Fibroblast of villous mesenchyme (primary cell): ENCODE measurements at places on chromosomes 1 and 21. TPM values are rescaled to one million over a fixed set of nuclear protein-coding genes. Genes with fewer than 3 reads are reported as not detected.
A peak's percentile ranks its signal among the peaks of the same experiment; 100 is the strongest.

The DISP1 gene
- total RNA-seq, result 3.5 and 4.2 TPM in 2 replicates

The TEDDM1 gene
- total RNA-seq, result not detected in 2 replicates

The RNU1-4 gene
- total RNA-seq, result under 0.01 TPM in 1 of 2 replicates, not detected in the other

The CHRM3 gene
- total RNA-seq, result under 0.01 TPM in 1 of 2 replicates, not detected in the other

The LRRC8B gene
- total RNA-seq, result 0.64 and 0.86 TPM in 2 replicates

The HTR6 gene
- total RNA-seq, result not detected in 2 replicates

The REN gene
- total RNA-seq, result 4.3 and 8.7 TPM in 2 replicates

The RGS5 gene
- 2.2 and 4.8 TPM in 2 replicates for total RNA-seq

The GCLM gene
- 13.5 and 34.1 TPM in 2 replicates for total RNA-seq

The SELL gene
- total RNA-seq, result not detected in 2 replicates

The MXRA8 gene
- total RNA-seq, result 249 and 351 TPM in 2 replicates

GRCh38 chr1:19079541-19080472, 123.3 kb upstream of the IFFO2 start:
- no peak for DNase-seq

DNA sequence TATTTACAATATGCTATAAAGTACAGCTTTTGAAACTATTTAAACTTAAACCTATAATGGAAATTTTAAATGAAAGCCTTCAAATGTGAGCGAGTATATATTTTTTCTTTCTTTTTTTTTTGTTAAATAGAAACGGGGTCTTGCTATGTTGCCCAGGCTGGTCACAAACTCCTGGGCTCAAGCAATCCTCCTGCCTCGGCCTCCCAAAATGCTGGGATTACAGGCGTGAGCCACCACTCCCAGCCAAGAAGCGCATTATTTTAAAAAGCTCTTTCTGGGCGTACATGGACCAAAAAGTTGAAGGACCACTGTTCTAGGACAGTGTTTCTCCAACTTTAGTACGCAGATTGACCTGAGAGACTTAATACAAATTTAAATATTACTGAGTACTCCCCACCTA, 87.5 kb downstream of the TRIM33 start:
- DNase-seq, result no peak

GRCh38 chr1:231899713-231900435, 273.3 kb downstream of the DISC1 start:
- DNase-seq, result peak; percentile 38

- DNase-seq, result no peak
These were observed 776.1 kb downstream of the BRINP3 start for GRCh38 chr1:189701606-189702005.

- DNase-seq, result peak; percentile 69
These were observed 31.2 kb upstream of the COL6A2 start for GRCh38 chr21:46066591-46067331.

DNA sequence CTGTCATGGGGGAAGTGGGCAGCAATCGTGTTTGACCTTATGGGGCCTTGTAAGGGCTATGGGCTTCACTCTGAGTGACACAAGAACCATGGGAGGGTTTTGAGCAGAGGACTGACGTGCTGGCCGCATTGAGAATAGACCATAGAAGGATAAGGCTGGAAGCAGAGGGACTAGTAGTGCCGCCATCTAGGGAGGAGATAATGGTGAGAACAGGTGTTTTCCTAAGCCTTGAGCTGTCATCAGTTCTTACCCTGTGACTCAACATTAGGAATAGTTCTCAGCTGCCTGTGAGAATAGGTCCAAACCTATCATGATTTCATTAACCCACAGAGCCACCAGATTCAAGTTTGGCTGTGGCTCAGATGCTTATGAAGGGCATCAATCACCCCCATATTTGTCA, 228.5 kb downstream of the CACNA1E start:
- DNase-seq, result no peak

DNA sequence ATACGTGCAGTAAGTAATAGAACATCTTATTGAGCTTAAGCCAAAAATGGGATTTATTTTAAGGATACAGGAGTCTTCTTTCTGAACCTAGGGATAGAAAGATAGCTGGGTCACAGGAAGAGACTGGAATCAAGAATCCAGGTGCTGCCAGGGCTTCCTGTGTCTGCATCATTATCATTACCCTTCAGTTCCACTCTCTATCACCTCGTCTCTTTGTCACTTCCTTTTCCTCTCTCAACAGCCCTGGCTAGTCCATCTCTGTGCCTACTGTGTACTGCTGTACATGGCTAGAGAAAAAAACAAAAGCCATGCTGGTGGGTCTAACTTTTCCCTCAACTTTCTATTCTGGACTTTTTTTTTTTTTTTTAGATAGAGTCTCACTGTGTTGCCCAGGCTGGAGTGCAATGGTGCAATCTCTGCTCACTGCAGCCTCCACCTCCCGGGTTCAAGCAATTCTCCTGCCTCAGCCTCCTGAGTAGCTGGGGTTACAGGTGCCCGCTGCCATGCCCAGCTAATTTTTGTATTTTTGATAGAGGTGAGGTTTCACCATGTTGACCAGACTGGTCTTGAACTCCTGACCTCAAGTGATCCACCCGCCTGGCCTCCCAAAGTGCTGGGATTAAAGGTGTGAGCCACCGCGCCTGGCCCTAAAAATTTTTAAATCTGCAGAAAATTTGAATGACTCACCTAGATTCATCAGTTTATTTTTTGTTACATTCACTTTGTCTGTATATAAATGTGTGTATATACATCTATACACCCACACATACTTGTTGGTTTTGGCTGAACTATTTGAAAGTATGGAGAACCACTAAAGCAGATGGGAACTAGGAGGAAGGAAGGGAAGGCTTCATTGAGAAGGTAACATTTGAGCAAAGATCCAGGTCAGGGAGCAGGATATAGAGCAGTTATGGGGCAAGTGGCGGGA, 31.9 kb downstream of the UBE4B start:
- no peak for DNase-seq

- DNase-seq, result no peak
These were observed 28.5 kb downstream of the TEX35 start for GRCh38 chr1:178541379-178541778.

GRCh38 chr1:116556289-116557006, 14.4 kb downstream of the CD58 start:
- DNase-seq, result peak; percentile 86

DNA sequence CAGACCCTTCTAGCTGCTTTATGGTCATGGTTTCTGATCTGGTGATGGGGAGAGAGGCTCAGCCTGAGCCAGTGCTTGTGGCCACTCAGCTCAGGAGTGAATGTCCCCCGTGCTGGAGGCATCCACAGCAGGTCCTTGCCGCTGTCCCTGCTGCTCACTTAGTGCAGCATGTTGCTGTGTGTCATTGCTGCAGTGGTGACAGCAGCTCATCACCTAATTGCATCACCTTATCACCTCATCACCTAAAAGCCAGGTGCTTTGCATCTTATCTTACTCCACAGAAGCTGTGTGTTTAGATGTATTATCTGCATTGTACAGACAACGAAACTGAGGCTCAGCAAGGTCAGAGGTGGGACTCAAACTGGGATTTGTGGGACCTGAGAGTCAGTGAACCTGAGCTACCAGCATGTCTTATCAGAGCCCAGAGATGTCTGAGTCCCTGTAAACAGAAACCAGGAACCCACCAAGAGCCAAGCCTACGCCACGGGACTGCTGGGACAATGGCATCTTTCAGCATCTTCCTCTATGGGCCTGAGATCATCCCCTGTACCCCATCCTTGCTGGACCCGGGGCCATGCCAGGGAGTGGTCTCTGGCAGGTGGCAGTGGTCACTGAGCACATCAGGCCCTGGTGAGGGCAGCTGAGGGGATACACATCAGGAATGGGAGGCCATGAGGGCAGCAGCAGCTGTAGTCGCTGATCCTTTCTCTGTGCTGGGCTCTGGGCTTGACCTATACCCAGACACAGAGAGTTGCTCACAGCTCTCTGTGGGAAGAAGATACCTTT, 6.5 kb downstream of the PODN start:
- no peak for DNase-seq

GRCh38 chr21:32137931-32138330, 140.9 kb downstream of the MIS18A start:
- no peak for DNase-seq

DNA sequence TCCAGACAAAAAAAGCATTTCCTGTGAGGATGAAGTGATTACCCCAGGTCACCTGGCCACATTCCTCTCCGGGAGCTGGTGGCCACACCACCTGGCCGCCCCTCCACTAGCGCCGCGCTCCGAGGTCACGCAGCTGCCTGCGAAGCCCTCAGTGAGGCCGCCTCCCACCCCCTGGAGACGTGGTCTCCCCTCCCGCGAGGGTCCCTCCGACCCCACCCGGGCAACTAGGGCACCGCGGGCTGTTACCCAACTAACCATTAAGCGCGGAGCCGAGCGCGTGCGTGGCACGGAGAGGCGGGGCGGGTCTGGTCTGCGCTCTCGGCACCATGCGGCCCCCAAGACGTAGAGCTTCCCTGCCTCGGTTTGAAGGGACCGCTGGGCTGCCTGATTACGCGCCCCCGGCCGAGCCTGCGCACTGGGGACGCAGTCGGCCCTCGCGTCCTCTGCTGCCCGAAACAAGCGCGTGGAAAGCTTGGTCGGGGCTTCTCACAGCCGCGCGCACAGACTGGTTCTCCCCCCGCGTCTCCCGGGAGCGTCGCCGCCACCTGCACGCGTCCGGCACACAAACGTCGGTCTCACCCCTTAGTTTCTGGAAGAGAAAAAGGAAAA, 106.5 kb downstream of the SLC16A1 start:
- DNase-seq, result peak; percentile 54

- DNase-seq, result no peak
These were observed 34.0 kb downstream of the MX1 start for GRCh38 chr21:41459884-41460534.

GRCh38 chr1:79532555-79532954, 526.0 kb upstream of the ADGRL4 start:
- no peak for DNase-seq

GRCh38 chr21:43644609-43645008, 14.7 kb downstream of the HSF2BP start:
- peak; percentile 68 for DNase-seq

DNA sequence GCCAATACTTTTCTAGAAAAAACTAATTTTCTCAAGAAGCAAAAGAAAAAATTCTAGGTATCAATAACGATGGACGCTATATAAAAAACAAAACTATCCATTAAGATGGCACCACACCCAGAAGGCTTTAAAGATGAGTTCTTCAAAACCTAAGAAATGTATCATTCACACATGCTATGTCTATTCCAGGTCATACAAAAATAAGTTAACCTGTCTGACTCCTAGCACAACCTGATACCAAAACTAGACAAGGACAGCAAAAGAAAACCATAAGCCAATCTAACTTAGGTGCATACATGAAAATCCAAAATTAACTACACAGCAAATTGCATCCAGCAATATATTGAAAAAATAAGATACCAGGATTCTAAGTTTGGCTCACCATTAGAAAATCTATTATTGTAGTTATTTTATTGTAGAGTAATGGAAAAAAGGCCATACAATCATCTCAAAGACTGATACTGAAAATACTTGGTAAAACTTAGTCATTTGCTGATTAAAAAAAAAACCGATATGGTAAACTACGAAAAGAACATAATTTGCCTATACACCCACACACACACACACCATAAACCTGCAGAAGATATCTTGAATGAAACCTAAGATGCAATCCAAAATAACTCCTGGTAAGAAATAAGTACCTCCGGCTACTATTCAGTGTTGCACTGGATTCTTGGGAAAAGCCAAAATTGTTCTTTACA, 55.0 kb downstream of the TRAF5 start:
- DNase-seq, result no peak

DNA sequence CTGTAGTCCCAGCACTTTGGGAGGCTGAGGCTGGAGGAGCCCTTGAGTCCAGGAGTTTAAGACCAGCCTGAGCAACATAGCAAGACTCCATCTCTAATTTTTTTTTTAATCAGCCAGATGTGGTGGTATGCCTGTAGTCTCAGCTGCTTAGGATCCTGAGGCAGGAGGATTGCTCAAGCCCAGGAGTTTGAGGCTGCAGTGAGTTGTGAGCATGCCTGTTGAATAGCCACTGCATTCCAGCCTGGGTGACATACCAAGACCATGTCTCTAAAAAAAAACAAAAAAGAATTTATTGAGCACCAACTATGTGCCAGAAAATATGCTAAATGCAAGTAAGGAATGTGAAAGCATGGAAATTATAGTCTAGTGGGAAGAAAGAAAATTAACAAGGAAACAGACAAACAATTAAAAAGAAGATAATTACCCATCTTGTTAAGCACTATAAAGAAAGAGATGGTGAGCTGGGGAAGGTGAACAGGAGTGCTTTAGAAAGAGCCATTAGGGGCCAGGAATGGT, 104.0 kb upstream of the ZNF678 start:
- DNase-seq, result no peak

- DNase-seq, result no peak
These were observed 47.8 kb upstream of the ARHGAP29 start for GRCh38 chr1:94285031-94285654.

DNA sequence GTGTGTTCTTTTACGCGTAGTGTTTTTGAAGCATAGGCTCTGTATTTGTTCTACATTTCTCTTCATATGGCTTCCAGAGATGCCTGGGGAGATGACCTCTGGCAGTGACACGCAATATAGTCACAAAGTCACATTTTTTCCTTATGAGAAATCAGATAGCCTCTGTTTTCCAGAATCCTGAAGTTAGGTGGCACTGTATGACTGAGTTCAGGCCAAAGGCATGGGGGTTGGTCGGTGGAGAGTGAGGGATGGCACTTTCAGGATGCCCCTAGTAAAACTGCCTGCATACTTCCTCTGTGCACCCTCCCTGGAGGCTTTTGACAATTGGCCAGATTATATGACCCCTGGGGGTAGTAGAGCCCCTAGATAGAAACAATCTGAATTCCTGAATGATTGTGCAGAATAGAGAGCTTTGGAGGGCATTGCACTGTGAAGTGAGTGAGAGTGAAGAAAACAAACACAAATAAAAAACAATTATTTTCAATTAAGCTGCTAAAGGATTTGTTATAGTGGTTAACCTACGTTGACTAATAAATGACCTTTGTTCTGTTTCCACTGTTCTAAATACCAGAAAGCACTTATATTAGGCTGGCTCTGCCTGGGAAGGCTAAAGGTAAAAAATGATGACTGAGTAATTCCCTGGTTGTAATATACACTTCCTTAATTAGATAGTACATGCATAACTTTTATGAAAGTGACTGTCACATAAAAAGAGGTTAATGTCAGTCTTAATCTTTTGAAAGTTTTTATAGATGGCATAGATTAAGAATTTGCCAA, 1660.8 kb downstream of the PLA2G4A start:
- no peak for DNase-seq

GRCh38 chr1:175511496-175511895, 231.9 kb downstream of the TNR start:
- no peak for DNase-seq

DNA sequence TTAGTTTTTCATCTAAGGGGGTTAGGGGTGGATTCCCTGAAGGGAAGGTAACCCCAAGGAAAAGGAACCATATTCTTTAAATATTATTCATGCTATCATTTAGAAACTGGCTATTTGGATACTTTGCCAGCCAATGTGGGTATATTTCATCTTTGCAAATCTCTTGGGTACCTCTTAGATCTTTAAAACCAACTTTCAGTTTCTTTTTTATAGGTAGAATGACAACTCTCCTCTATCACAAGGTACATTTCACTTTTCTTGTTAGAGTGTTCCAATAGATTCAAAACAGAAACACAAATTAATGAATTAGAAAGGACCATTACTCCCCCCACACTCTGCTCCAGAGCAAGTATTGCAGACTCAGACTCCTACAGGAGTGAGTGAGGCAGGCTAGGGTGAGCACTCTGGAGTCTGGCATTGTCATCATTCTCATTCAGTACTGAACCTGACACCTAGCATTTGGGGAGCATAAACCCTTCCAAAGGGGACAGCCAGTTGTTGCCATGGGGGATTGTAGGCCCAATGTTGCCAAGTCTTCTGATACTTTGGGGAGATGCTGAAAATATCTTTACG, 43.0 kb downstream of the MACO1 start:
- DNase-seq, result no peak
